ENCODE measurements at places on chromosomes 3 and 15. TPM values are rescaled to one million over a fixed set of nuclear protein-coding genes. Genes with fewer than 3 reads are reported as not detected.

DNA sequence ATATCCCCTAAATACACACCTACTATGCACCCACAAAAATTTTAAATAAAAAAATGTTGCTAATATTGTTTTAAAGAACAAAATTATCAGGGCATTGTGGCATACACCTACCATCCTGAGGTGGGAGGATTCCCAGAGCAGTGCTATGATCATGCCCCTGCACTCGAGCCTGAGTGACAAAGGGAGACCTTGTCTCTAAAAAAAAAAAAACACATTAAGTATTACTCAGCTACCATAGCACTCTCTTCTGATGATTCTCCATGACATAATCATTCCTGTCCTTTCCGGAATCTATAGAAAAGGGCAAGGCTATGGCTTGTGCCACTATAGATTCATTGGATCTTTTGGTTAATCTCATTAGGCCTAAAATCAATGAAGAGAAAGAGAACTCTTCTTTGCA is 77.4 kb downstream of the ACAP2 start:
- no peak for DNase-seq

IL5RA gene
- total RNA-seq: not detected

ESYT3 gene
- 2.6 TPM for total RNA-seq

DNA sequence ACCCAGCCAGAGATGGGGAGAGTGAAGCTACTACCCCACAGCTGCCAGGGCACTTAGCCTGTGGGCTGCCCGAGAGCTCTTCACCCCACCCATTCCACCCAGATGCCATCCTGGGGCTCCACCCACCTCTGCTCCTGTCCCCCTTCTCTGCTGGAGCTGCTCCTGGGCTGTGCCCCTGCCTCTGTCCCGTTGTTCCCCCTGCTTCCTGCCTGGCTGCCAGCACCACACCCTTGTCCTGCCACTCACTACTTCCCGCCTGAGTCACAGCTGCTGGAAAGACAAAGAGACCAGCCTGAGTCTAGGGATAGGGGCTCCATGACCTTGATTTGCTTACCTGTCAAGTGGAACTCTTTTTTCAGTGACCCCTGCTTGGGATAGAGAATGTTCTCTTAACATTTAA is 12.4 kb downstream of the GNAI2 start:
- no peak for DNase-seq

DNA sequence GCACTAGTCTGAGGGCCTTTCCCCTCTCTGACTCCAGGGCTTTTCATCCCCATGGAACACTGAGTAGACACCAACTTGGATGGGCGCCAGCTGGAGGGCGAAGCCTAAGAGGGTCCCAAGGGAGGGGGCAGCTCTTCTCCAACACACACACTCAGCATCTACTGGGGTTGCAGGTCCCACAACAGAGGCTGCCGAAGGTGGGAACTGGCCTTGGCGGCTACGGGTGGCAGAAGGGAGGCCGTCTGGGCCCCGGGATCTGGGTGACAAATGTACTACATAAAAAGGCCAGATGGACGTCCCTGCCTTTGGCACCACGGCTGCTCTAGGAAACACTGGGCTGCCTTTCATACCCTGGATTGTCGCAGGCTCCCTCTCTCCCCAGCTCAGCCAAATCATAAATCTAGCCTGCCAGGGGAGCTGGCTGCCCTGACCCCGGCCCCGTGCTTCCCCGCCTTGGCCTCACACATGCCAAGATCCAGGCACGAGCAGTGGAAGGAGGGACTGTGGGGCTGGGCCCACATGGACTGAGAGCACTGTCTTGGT is 31.5 kb downstream of the SEMA5B start:
- DNase-seq: no peak

- no peak for DNase-seq
These were observed 46.3 kb downstream of the GPR171 start for GRCh38 chr3:151156618-151157216.

RTP1 gene
- not detected for total RNA-seq

- DNase-seq: no peak
These were observed 14.5 kb downstream of the EPHB1 start for GRCh38 chr3:134809427-134810051.

SAMD7 gene
- not detected for total RNA-seq

DNA sequence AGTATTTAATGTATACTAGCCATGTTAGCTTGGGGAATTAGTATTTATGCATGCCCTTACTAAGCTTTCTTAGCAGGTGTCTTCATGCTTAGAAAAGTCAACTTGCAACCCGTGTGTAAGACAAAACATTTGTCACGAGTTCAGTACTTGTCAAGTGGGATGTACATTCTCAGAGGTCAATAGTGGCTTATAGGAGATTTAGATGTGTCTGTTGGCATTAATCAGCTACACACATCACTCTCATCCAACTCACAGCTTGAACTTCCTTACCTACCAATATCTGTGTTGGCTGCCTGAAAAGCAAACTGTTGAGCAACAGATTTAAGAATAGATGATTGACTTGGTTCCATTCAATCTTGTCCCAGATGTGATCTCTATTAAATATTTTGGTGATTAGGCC is 109.5 kb downstream of the ROBO2 start:
- DNase-seq: no peak

Measured in psoas muscle (tissue), 8 donors.